ENCODE measurements at places on chromosomes 16 and 17.

GRCh38 chr17:35548978-35549377 is 11.5 kb upstream of the SLFN12L start:
- no peak for DNase-seq

- peak; percentile 21 for DNase-seq
These were observed 132.4 kb downstream of the MAF start for GRCh38 chr16:79468121-79468552.

GRCh38 chr17:29613352-29613837 is 9.3 kb downstream of the CORO6 start:
- DNase-seq = peak; percentile 97

DNA sequence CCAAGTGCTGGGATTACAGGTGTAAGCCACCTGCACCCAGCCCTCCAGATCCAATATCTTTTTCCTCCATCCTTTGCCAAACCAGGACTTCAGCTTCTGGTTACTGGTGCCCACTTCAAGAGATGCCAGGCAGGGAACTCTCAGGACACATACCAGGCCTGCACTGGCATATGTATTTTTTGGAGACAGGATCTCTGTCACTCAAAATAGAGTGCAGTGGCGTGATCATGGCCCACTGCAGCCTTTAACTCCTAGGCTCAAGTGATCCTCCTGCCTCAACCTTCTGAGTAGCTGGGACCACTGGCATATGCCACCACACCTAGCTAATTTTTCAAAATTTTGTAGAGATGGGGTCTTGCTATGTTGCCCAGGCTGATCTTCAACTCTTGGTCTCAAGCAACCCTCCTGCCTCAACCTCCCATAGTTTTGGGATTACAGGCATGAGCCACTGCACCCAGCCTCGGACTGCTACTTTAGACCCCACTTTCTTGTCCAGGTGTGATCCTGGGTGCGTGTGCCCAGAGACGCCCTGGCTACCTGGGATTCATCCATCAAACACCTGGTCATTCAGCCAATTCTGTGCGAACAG is 55.8 kb downstream of the BMERB1 start:
- no peak for DNase-seq

DNA sequence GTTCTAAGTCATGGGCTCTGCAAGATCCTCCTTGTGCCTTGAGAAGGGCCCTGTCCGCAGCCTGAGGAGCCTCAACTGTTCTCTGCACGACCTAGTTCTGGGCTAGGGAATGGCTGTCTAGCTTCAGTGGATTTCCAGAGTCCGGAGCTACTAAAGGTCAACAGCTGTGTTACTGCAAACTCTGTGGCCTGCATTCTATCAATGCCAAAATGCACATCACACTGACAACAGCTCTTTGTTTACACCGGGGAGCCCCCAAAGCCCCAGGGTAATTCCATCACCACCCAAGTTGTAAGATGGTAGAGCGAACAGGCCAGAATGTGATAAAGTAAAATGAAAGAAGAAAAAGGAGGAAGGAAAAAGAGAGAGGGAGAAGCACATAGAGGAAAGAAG is 610.2 kb downstream of the MAF start:
- DNase-seq = no peak

DNA sequence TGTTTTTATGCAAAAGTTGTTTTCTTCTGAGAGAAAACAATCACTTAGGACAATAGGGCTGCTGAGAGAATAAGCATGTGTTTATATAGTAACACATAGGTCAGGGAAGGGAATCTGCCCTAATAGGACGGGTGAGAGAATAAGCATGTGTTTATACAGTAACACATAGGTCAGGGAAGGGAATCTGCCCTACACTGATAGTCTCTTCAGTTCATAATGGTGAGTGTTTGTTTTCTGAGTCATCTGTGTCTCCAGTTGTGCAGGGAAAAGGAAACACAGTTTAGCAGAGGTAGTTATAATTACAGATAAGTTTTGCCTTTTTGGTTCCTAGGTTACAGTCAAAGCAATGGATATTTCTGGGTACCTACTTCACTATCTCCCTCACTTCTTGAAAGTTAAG is 252.3 kb upstream of the CA10 start:
- no peak for DNase-seq

DNA sequence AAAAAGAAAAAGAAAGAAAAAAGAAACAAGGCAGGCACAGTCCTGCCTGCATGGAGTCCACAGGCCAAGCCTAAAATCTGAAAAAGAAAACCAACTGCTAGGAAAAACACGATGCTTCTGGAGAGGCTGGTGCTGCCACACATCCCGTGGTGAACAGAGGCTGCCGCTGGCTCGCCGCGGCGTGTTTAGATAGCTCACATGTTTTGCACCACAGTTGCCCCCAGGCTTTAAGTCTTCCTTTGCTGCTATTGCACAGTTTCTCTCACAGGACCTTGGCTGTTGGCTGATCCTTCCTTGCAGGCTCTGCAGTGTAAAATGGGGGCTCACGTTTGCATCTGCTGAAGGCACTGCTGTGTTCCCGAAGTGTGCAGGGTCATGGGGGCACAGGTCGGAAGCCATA is 8.6 kb downstream of the SLC6A4 start:
- no peak for DNase-seq

- no peak for DNase-seq
These were observed 284.8 kb upstream of the CCL2 start for GRCh38 chr17:33970279-33970678.

- DNase-seq = peak; percentile 96
These were observed at the start of gene FOXC2 for GRCh38 chr16:86566601-86566965. FOXC2 (plus strand) TSS chr16:86566829; CDS start chr16:86567336, 507 bp downstream.
